Caco-2 (cell line): ENCODE measurements at places on chromosomes 1 and 21. TPM values are rescaled to one million over a fixed set of nuclear protein-coding genes. Genes with fewer than 3 reads are reported as not detected.

TLCD4 gene
- 14.1 TPM in 2 replicates for total RNA-seq

DIPK1A gene
- 2.3 and 3.0 TPM in 2 replicates for total RNA-seq

DCDC2B gene
- total RNA-seq = not detected in 2 replicates

GRCh38 chr21:36321325-36322082 is 1.5 kb downstream of the MORC3 start:
- DNase-seq = peak; percentile 7
- H3K4me1 ChIP-seq = peaks cover 8% of the 10 kb centered on the region
- no peaks in the 10 kb centered on the region; the same call in 1 of the 2 replicates for H3K36me3 ChIP-seq
- H3K27me3 ChIP-seq = no peaks in the 10 kb centered on the region
- H3K4me3 ChIP-seq = peak overlapping the region; percentile 51

DNA sequence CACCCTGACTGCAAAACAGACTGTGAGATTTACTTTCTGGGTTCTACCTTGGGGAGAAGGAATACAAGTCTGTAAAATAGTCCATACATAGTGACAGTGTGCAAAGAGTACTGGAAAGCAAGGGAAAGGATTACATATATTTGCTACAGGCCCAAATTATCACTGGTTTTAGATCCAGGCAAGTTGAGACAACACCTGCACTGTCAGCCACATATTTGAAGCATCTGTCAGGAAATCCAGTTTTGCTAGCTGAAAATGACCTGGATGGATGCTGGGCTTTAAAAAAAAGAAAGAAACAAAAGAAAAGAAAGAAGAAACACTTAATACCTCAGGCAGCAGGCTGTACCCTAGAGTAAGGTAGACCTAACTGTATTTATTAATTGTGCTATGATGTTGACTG is 23.9 kb upstream of the SPRR2G start:
- no peak for DNase-seq
- no peaks in the 10 kb centered on the region for H3K27me3 ChIP-seq
- H3K4me3 ChIP-seq = no peak overlapping the region
- no peak overlapping the region for H3K27ac ChIP-seq

MEX3A gene
- 8.9 and 12.2 TPM in 2 replicates for total RNA-seq

DIO1 gene
- 6.8 and 7.1 TPM in 2 replicates for total RNA-seq

DNA sequence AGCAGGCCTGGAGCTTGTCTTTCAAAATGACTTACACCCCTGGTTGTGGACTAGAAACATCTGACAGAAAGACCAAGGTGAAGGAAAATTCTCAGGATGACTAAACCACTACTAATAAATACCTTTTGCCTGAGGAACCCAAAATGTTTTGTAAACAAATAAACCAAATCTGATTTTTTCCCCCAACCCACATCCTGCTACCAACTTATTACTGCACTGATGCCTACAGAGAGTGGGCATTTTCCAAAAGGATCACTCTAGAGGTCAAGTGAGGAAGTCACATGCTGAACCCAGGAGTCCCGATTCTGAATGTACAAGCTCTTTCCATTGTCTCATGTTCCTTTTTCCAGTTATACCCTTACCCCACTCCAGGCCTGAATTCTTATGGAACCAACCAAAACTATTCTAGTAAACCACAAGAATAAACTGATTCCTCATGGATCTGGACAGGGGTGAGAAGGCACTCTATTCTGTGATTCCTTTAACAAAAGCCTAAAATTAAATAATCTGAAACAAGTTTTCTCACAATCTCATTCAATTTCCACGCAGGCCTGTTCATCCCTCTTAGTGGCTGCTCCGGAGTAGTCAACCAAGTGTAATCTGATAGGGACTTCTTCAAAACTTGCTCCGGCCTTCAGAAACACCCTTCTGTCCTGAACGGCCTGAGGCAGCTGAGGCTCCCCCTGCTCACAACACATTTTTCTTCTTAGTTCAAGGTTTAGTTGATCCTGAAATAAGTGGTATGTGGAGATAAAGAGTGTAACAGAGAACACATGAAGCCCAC is 1.4 kb downstream of the PI4KB start:
- peaks cover 2% of the 10 kb centered on the region; the same call in 1 of the 2 replicates for H3K36me3 ChIP-seq
- no peak for DNase-seq
- no peaks in the 10 kb centered on the region for H3K27me3 ChIP-seq
- no peak overlapping the region for H3K4me3 ChIP-seq

DNA sequence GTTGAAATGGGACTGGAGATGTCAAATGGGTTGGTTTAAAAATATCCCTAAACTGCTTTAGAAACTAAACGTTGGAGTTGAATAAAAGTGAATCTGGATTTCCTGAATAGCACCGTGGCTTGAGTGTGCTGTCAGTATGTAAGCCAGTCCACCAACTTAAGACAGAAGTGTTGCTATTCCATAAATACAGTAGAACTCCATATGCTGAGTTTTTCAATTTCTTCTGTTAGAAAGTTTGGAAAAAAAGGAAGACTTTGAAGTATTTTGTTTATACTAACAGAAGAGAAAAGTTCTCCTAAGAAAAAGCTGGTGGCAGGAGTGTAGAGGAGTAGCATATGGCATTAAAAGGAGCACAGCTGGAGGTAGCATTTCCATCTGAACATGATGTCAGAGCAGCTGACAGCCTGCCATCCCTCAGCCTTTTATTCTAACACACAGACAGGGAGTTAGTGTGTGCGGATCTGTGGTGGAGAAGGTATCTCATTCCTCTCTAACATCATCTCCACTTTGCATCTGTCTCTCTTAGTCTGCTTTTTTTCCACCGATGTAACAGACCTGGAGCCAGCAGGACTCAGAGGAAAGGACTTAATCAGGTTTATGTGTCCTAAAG is at the start of gene ZBTB18:
ZBTB18 (plus strand) TSS at position 449 of the 610 bp plus-strand sequence; CDS start at position 598, 149 bp downstream.
- H3K4me1 ChIP-seq = 0 out of 2 replicates have a peak, but pooled peaks cover 11% of the 10 kb centered on the region
- H3K27ac ChIP-seq = no peak within 1 kb of the TSS
- H3K4me3 ChIP-seq = peak within 1 kb of the TSS; percentile 53
- DNase-seq = no peak
- H3K27me3 ChIP-seq = no peaks in the 10 kb centered on the region
- no peaks in the 10 kb centered on the region for H3K36me3 ChIP-seq

DNA sequence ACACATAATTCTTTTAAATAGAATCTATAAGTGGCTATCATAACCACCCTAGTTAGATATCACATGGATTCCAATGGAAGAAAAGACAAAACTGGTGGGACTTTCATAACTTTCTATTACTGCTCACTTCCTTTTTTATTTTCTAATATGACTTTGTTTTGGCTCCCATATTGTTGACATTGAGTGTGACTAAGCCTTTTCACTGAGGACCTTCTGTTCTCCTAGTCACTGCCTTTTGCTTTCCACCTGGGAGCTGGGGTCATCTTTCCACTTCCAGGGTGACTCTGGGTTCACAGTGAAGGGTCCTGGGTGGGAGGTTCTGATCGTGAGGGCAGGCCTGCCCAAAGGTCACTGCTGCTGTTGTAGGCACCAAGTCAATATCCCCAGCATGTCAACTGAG is 275.8 kb downstream of the TGFB2 start:
- no peaks in the 10 kb centered on the region for H3K27me3 ChIP-seq
- H3K4me3 ChIP-seq = no peak overlapping the region
- no peaks in the 10 kb centered on the region for H3K4me1 ChIP-seq

TCP10L gene
- 0.19 TPM in 1 of 2 replicates, not detected in the other for total RNA-seq

GRCh38 chr1:204592246-204592948 is 76.2 kb downstream of the MDM4 start:
- DNase-seq = no peak
- no peak overlapping the region for H3K4me3 ChIP-seq
- peaks cover 14% of the 10 kb centered on the region for H3K4me1 ChIP-seq
- H3K36me3 ChIP-seq = no peaks in the 10 kb centered on the region

FOXE3 gene
- not detected in 2 replicates for total RNA-seq

SPRR2A gene
- total RNA-seq = not detected in 2 replicates

DNA sequence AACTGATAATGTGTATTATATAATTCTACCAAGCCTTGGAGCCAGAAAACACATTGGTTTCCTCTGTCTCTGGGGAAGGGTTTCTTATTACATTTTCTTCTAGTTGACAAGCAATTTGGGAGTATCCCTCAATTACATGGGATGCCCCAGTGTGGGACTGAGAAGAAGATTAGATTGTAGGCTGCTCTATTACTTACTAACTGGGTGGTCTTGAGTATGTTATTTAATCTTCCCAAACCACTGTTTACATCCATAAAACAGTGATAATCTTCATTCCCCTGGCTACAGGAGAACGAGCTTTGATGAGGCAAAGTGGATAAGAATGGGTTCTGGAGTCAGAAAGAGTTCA is 105.8 kb downstream of the TSEN15 start:
- H3K36me3 ChIP-seq = no peaks in the 10 kb centered on the region; the same call in 1 of the 2 replicates
- H3K27ac ChIP-seq = no peak overlapping the region
- DNase-seq = no peak
- H3K4me3 ChIP-seq = no peak overlapping the region
- H3K27me3 ChIP-seq = no peaks in the 10 kb centered on the region

GRCh38 chr1:185279571-185279970 is 37.5 kb downstream of the IVNS1ABP start:
- no peaks in the 10 kb centered on the region for H3K27me3 ChIP-seq
- no peak overlapping the region for H3K4me3 ChIP-seq
- DNase-seq = no peak
- H3K27ac ChIP-seq = no peak overlapping the region
- no peaks in the 10 kb centered on the region for H3K36me3 ChIP-seq
- H3K4me1 ChIP-seq = peaks cover 8% of the 10 kb centered on the region

DNA sequence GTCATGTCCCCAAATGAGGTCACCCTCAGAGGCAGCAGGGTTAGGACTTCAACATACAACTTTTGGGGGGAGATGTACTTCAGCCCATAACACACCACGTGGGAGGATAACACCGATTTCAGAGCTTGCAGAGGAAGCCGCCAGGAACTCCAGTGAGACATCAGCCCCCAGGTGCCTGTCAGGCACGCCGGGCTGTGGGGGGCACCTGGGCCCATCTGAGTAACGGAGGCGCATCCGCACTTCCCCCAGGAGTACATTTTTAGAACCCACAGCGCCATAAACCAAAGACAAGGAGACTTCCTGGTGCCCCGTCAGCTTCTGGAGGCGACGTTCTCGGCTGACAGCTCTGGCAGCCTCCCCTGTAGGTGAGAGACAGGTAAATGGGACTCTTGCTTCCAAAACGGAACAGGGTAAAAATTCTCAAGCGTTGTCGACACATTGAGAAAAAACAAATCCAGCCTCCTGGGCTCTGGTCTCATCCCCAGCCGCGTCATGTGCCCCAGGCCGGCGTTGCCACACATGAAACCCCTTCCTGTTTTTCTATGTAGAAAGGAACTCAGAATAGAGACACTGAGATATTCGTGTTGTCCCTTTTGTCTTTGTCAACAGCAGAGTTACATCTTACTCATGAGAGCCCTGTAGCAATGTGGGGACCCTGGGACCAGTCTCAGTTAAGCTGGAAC is 93.3 kb downstream of the PDE9A start:
- no peaks in the 10 kb centered on the region for H3K36me3 ChIP-seq
- no peak overlapping the region for H3K27ac ChIP-seq
- H3K4me1 ChIP-seq = no peaks in the 10 kb centered on the region
- H3K4me3 ChIP-seq = no peak overlapping the region
- DNase-seq = no peak

- H3K36me3 ChIP-seq = no peaks in the 10 kb centered on the region
- no peaks in the 10 kb centered on the region for H3K27me3 ChIP-seq
- H3K4me3 ChIP-seq = no peak overlapping the region
- no peak for DNase-seq
- H3K4me1 ChIP-seq = no peaks in the 10 kb centered on the region
- no peak overlapping the region for H3K27ac ChIP-seq
Observed at GRCh38 chr1:145795257-145795881, 28.5 kb downstream of the RNF115 start.

GRCh38 chr1:223651291-223651991 is 14.1 kb downstream of the CAPN8 start:
- no peaks in the 10 kb centered on the region for H3K36me3 ChIP-seq
- H3K27me3 ChIP-seq = no peaks in the 10 kb centered on the region
- no peak overlapping the region for H3K4me3 ChIP-seq
- H3K4me1 ChIP-seq = no peaks in the 10 kb centered on the region
- DNase-seq = no peak

- no peak overlapping the region for H3K27ac ChIP-seq
- no peak for DNase-seq
- no peaks in the 10 kb centered on the region for H3K36me3 ChIP-seq
- no peak overlapping the region for H3K4me3 ChIP-seq
- H3K27me3 ChIP-seq = no peaks in the 10 kb centered on the region
Observed at GRCh38 chr1:206505702-206506355, 1.5 kb upstream of the RASSF5 start.

CLDN8 gene
- total RNA-seq = not detected in 2 replicates

PLA2G5 gene
- not detected in 2 replicates for total RNA-seq

DNA sequence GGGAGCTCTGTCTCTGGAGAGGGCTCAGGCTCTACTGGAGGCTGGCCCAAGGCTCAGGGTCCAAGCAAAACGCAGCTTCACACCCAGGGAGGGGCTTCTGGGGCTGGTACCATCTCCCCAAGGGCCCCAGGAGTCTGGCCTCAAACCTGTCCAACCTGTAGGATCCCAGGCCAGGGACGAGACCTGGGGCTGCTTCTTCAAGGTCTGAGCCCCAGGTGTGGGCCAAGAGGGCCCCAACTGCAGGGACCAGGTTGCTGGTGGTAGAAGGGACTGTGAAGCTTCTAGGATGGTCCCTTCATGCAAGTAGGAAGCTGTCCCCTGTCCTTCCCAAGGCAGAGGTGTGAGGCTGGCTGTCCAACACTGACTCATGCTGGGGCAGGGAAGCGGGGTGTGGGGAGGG is 7.8 kb upstream of the MMEL1 start:
- no peaks in the 10 kb centered on the region for H3K27me3 ChIP-seq
- no peaks in the 10 kb centered on the region for H3K4me1 ChIP-seq
- H3K4me3 ChIP-seq = no peak overlapping the region
- H3K27ac ChIP-seq = no peak overlapping the region
- no peak for DNase-seq
- H3K36me3 ChIP-seq = no peaks in the 10 kb centered on the region

DNA sequence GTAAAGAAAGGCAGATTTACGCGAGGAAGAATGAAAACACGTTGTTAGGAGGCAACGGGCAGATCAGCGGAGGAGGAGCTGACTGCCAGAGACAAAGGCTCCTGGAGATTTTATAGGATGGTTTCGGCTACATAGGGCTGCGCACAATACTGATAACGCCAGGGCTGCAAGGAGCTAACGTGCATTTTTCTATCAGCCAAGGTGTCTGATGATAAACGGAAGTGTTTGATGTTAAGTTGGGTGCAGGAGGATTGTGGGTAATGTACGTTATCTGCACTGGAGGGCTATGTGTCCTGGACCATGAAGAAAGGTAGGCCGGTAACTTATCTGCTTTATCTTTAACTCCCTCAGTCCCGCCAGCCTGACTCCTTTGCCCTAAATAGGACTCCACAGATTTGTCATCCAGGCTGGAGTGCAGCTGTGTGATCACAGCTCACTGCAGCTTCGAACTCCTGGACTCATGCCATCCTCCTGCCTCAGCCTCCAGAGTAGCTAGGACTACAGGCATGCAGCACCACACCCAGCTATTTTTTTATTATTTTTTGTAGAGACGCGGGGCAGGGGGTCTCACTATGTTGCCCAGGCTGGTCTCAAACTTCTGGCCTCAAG is 29.6 kb downstream of the SETD4 start:
- peak overlapping the region; percentile 32 for H3K27ac ChIP-seq
- H3K4me1 ChIP-seq = peaks cover 18% of the 10 kb centered on the region
- H3K36me3 ChIP-seq = no peaks in the 10 kb centered on the region
